Neuronal stem cell (in vitro differentiated cells): ENCODE measurements at places on chromosomes 2 and 18.

DNA sequence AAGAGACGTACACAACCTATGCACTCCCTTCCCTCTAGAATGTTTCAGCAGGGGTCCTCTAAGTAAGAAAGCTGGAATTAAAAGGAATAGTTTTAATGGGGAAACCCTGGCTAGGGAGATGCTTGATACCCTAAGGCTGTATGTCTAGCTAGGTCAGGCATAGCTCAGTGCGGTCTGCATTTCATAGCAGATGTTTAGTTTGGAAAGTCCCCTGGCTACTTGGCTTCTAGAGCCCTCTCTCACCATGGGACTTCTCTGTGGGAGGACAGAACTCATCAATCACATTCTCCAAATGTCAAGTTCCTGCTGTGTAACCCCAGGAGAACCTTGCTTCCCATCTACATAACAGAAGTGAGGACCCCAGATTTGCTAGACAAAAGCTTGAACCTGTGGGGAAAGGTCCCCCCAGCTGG is 24.1 kb upstream of the ANXA4 start:
- DNase-seq = no peak

DNA sequence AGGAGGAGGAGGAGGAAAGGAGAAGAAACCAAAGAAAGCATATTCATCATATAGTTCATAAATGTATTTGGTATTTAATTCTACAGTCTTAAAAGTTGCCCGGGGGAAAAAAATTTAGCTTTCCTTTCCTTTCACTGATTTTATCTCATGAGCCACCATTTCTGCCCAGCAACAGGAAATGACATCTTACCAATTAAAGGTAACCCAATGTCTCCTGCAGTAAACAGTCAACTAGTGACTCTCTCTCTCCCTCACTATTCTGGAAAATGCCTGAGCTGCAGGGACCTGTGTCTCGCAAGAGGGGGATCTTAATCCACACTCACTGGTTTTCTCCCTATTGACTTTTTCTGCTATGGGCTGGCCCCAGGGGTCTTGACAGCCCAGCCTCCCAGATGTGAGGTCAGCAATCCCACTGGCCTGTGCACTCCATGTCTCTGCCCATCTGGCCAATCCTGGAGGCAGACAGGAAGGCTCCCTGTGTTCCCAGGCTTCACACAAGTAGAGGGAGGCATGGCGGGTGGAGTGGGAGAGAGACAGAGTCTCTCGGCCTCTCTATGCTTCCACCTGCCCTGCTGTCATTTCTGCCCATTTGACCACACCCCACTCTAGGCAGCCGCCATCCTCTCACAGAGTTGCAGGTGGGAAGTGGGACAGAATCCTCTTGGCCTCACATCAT is 85.4 kb upstream of the CABLES1 start:
- no peak for DNase-seq

GRCh38 chr2:76378140-76378539 is 667.4 kb upstream of the GCFC2 start:
- no peak for DNase-seq

- no peak for DNase-seq
Observed at GRCh38 chr2:17758118-17758517, 4.2 kb downstream of the GEN1 start.

- DNase-seq = no peak
Observed at GRCh38 chr2:157737656-157738055, 109.0 kb upstream of the ACVR1C start.
